ENCODE measurements at places on chromosomes 11 and 22. TPM values are rescaled to one million over a fixed set of nuclear protein-coding genes. Genes with fewer than 3 reads are reported as not detected.
A peak's percentile ranks its signal among the peaks of the same experiment; 100 is the strongest.

DNA sequence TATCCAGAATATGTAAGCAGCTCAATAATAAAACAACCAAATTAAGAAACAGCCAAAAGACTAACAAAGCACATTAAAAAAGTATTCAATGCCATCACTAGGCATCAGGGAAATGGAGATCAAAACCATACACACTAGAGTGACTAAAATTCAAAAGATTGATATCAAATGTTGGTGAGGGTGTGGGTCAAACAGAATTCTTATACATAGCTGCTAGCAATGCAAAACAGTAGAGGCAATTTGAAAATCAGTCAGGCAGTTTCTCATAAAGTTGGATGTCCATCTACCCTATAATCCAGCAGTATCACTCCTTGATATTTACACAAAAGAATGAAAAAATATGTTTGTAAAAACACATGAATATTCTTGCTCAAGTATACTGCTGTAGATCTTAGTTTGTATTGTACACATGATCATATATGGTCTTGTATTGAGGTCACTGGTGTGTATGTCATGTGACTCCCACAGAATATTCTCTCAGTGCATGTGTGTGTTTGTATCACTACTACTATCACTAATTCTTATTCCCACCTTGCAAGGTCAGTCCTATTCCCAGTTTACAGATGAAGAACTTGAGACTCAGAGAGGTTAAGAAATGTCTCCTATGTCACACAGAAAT lies 54.9 kb downstream of the SLC5A1 start:
- no peak for DNase-seq

The PATE2 gene
- total RNA-seq: not detected

- DNase-seq: no peak
Measured at GRCh38 chr11:104534278-104534677, 364.0 kb downstream of the CASP12 start.

DNA sequence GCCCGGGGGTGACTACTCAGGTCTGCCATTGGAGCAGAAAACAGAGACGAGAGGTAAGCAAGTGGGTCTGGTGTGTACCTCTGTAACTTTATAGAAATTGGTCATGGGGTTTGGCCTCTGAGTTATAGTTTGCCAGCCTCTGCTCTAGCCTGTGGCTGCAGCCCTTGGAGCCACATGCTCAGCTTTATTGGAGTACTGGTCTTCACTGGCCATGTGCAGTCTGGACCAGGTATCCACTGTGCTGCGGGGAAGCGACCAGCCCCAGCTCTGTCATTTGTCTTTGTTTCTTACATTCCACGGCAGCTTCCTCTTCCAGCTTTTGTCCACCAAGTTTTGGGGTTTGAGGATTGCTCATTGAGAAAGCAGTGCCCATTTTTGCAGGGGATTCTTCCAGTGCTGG lies 453.4 kb downstream of the TBC1D22A start:
- DNase-seq: no peak

DNA sequence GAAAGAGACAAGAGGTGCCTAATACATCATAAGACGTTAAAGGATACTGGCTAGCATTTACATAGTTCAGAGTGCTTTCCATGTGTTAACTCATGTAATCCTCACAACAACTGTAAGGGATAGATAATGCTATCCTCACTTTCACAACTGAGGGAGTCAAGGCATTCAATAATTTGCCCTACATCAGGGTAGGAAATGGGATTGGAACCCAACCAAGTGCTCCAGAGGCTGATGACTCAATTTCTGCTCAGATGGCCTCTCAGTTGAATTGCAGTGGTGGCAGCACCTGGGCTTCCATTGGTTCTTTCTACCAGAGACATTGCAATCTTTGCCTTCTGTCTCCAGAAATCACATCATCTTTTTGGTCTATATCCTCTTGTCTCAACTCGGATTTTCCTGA lies 232.9 kb downstream of the ETS1 start:
- DNase-seq: no peak

DNA sequence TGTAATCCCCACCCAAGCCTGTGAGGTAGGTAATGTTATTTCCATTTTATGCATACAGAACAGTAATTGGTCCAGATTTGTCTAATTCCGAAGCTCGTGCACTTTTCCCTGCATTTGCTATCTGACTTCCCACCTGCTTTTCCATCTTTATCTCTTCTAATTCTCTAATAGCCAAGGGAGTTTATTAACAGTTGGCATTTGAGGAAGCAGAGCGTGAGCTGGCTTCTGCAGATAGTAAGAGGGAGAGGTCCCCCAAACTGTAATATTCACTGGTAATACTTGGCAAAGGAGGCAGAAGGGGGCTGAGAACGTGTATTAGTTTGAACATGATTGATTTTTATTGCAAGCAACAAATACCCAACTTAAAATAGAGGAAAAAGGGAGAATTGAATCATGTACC lies 110.8 kb upstream of the SPON1 start:
- DNase-seq: no peak

The ARHGAP20 gene
- total RNA-seq: 0.86 TPM

The FOXR1 gene
- not detected for total RNA-seq

The CATSPER1 gene
- total RNA-seq: not detected

DNA sequence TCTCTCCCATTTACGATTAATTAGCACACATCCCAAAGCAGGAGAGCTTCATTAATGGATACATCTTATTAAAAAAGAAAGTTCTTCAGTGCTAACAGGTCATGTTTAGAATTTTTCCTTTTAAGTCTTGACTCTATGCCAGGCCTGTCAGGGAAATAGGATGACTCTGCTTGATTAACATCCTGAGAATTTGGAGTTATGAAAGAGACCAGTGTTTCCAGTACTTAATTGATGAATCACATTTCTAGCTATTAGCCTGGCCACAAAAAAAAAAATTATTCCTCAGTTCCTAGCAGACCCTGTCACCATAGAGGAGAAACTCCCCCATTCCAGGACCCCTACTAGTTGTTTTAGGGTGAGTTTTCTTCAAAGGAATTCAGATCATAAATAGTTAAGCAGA lies 23.6 kb upstream of the ME3 start:
- DNase-seq: no peak

DNA sequence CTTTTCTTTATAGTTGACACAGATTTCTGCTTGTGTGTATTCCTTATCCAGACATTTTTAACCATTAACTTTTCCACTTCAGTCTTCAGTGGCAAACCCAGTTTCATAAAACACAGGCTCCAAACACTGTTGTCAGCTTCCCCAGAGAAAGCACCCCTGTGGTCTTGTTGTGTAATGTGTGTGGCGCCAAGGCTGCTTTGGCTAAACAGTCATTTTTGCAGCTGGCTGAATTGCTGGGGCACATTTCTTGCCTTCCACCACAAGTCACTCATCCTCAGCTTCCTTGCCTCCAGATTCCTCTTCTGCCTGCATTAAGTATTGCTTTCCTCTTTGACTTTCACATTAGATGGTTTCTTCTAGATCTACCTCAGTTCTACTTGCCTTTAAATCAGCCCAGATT lies 40.5 kb downstream of the ARHGAP1 start:
- DNase-seq: peak; percentile 85

- no peak for DNase-seq
Measured at GRCh38 chr11:98549571-98549970, 471.2 kb upstream of the CNTN5 start.

DNA sequence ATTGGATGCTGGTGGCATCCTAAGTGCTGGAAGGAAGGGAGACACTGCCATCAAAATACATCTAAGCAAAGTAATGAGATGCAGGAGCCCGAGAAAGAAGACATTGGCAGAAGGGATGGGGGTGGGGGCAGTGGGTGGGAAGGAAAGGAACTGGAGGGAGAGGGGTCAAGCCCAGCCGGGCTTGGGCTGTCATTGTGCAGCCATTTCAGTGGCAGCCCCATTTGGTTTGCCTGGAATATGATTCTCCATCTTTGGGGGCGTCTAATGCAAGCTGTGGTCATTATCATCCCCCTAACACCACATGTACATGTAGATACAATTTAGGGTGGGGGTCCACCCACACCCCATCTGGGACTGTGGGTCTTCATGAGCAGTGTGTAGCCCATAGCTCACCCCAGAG lies 13.9 kb upstream of the ACCSL start:
- no peak for DNase-seq

GRCh38 chr11:35158701-35159510 lies 19.9 kb downstream of the CD44 start:
- peak; percentile 72 for DNase-seq

DNA sequence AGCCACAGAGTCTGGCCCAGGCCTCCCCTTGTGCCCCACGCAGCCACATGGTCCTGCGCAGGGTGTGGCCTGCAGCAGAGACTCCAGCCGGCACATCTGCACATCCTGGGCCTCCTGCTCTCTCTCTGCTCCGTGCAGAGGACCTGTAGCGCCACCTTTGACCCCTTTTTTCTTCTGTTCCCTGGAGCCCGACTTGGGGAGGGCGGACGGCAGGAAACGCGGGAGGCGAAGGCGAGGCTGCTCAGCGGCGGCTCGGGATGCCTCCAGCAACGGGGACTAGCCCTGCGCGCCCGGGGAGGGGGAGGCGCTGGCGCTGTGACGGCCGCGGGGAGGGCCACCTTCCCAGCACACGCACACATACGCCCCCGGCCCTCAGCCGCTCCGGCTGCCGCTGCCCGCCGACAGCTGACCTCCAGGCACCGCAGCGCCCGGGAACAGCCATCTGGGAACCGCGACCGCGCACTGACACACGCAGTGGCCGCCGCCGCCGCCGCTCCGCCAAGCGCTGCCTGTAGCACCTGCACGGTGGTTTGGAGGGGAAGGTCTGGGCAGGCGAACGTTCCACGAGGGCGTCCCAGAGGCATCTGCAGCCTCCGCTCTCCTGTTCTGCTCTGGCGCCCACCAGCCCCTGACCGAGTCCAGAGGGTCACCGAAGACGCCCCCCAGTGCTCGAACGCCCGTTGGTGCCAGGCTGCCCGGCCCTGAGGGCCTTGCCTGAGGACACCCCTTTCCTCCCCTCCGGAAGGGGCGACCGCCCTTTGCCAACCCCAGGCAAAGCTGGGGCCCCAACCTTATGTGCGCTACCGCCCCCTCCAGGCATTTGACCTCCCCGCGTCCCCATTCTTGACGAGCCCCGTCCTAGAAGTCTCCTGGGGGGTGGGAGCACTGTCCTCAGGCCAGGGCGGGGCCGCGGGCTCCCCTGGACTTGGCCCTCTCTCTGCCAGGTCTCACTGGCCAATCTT lies 16.9 kb upstream of the C22orf42 start:
- peak; percentile 42 for DNase-seq

GRCh38 chr11:104060004-104060794 lies 23.8 kb downstream of the DDI1 start:
- DNase-seq: no peak

GRCh38 chr11:1547467-1548098 lies 24.5 kb downstream of the DUSP8 start:
- no peak for DNase-seq

The C11orf86 gene
- total RNA-seq: not detected

- no peak for DNase-seq
Measured at GRCh38 chr22:49513358-49513851, 314.3 kb downstream of the BRD1 start.

The MUC2 gene
- not detected for total RNA-seq

GRCh38 chr11:19713196-19714021 lies 772 bp downstream of the NAV2 start:
- DNase-seq: no peak

The MRPL40 gene
- total RNA-seq: 31.9 TPM

The NPAS4 gene
- total RNA-seq: not detected

The CDC45 gene
- 3.3 TPM for total RNA-seq

GRCh38 chr22:29081517-29082236 lies 8.8 kb downstream of the KREMEN1 start:
- no peak for DNase-seq

GRCh38 chr11:112163875-112164685 lies at the start of gene IL18:
Gene IL18, minus strand, starts transcription at chr11:112164094. Its CDS starts 9,041 bp downstream, at chr11:112155053.
- no peak for DNase-seq

GRCh38 chr11:45037434-45038005 lies 86.8 kb upstream of the TP53I11 start:
- DNase-seq: no peak

DNA sequence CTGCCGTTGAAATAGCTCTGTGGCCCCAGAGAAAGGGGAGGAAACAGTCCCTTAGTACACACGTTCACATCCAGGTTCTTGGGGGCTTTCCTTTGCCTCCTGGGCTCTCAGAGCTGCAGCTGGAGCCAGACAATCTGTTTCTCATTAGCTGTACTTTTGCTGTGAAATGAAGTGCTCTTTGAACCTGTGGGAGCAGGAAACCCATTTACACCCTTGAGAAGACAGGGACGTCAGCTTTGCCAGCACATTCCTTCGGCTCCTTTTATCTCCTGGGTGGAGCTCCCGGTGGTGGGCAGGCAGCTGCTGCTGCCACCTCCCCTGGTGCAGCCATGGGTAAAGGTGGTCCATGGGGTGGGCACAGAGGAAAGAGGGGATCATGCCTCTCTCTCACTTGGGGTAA lies 80.6 kb upstream of the TIMP3 start:
- DNase-seq: no peak

DNA sequence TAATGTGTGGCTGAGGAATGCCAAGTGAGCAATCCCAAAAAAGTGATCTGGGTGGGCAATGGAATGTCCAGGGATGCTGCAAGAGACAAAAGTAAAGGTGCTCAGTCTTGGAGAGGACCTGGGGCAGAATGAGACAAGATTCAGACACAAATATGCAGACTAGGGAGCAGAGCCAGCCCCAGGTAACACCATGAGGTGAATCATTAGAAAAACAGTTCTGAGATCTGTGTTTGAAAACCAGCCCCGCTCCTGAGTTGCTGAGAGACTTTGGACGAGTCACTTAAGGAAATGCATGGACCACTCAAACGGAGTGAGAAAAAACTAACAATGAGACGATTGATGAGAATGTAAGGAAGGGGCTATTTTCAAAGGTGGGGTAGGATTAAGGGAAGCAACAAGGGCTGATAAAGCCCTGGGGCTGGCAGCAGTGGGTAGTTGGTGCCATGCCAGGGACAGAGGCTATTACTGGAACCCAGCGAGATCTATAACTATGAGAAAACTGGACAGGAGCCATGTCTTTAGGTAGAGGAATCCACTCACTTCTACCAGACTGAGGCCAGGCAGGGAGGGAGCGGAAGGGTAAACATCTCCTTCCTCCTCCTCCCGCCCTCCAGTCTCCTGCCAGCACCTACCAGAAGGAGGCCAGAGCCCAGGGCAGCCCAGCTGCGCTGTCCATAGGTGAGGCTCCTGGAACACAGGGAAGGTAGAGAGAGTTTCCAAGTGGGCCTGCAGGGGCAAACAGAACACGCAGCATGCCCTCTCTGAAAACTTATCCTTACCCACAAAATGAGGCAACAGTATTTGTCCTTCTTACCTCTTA lies 130.4 kb upstream of the TEAD1 start:
- DNase-seq: peak; percentile 38

The ACTN3 gene
- not detected for total RNA-seq

The ZNF280A gene
- total RNA-seq: not detected

GRCh38 chr11:24171869-24172268 lies 325.0 kb upstream of the LUZP2 start:
- DNase-seq: no peak

The OR51I1 gene
- total RNA-seq: not detected

DNA sequence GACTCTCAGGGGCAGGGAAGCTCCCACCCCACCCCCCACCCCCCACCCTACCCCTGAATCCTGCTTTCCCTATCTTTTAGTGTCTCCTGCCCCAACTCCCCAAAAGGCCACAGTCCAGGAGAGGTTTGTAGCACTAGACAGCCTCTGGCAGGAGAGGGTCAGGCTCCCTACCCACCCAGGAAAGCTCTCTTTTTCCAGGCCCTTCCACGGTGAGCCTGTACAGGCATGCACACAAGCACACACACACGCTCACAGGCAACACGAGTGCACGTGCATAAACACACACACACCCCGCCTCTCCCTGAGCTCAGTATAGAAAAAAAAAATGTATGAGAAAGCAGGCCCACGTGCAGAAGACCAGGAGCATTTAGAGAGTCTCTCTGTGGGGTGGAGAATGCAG lies 414.0 kb downstream of the MN1 start:
- DNase-seq: peak; percentile 40

Data from right atrium auricular region (tissue), 2 donors.